Sciatic nerve (tissue), 2 donors: ENCODE measurements at places on chromosomes 1 and 21. TPM values are rescaled to one million over a fixed set of nuclear protein-coding genes. Genes with fewer than 3 reads are reported as not detected.

DNA sequence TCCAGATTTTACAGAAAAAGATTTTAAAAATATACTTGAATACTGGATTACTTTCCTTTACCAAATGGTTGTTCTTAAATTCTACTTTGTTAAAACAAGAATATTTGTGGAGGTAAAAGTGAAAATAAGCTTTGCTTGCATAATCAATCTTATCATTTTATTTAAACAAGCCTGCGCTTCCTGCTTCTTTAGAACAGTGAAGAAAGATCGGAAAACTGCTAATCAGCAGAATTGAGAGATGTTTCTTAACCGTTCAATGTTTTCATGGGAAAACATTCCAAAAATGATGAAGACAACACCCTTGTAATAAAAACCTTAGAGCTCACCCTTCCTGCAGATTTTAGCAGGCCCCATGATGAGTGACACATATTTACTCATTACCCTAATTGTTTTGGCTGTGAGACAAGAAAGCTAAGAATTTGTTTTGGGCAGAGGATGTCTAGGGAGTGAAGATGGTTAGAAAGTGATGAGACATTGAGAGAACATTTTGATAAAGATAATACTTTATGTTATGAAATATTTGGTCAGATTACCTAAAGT is 72.6 kb downstream of the TPR start:
- no peak for DNase-seq

DNA sequence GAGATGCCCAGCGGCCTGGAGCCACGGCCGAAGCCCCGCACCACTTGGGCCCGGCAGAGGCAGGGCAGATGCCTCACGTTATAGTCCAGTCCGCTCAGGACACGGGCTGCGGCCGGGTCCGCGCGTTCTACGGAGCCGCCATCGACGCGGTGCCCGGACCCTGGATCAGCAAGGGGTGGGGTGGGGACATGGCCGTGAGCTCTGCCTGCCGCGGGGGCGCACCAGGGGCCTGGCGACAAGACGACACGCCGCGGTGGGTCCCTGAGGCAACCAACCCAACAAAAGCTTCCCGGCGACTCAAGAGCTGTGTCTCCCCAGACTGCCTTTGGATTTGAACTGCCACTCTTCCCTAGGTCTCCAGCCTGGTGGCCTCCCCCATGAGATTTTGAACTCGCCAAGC is 211.4 kb upstream of the GREM2 start:
- no peak for DNase-seq

- DNase-seq = no peak
Measured at GRCh38 chr1:15557008-15557407, 27.8 kb downstream of the AGMAT start.

DNA sequence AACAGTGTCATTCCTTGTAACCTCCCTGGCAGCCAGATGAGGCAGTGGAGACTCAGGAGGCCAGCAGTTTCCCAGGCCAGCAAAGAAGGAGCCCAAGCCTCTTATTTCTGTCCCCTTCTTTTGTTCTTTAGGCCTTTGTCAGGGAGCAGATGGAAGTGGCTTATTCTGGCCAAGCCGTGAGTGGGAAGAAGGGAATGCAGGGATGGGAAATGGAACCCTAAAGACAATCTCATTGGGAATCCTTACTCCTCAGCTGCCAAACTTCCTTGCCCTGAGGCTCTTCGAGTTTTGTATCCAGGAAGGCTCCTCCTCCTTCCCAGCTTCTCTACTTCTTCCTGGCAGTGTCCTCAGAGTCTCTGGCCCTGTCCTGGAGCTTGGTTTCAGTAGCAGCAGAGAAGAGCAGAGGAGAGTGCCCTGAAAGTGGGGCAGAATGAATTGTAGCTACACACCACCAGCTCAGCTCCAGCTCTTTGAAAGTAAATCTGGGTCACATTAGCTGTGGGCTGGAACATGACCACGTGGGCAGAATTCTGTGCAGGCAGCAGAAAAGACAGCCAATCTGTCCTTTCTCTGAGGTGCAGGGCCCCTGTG is 63.9 kb downstream of the NDUFS5 start:
- no peak for DNase-seq

- DNase-seq = no peak
Measured at GRCh38 chr1:60596791-60597750, 485.3 kb upstream of the NFIA start.

NBPF6 gene
- not detected for total RNA-seq

GRCh38 chr1:21149430-21149854 is 27.3 kb downstream of the EIF4G3 start:
- DNase-seq = no peak

- no peak for DNase-seq
Measured at GRCh38 chr1:9894115-9894514, 16.0 kb downstream of the CTNNBIP1 start.

DNA sequence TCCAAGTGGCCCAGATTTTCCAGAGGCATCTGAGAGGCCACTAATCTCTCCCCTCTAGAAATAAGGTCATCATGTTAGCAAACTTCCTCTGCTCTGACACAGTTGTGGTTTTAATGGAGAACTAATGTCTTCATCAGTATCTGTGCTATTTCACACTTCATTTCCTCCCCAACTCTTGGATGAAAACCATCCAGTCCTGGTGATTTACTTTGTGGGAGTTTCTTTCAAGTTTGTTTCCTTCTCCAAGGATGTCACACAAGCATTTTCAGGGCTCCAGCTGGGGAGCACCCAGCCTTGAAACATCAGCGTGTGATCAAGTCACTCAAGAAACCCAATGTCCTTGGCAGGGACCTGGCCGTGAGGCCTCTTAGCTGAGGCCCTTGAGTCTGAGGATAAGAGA is 38.8 kb downstream of the TBX15 start:
- DNase-seq = no peak

- DNase-seq = no peak
Measured at GRCh38 chr1:52634111-52634510, 1.1 kb downstream of the SHISAL2A start.

- DNase-seq = no peak
Measured at GRCh38 chr1:225447650-225448089, 19.8 kb upstream of the LBR start.

GRCh38 chr1:204578867-204579664 is 62.9 kb downstream of the MDM4 start:
- peak; percentile 64 for DNase-seq

GRCh38 chr1:74222701-74223100 is 12.5 kb upstream of the TNNI3K start:
- no peak for DNase-seq

GRCh38 chr1:177045151-177045550 is 119.4 kb downstream of the ASTN1 start:
- no peak for DNase-seq

DNA sequence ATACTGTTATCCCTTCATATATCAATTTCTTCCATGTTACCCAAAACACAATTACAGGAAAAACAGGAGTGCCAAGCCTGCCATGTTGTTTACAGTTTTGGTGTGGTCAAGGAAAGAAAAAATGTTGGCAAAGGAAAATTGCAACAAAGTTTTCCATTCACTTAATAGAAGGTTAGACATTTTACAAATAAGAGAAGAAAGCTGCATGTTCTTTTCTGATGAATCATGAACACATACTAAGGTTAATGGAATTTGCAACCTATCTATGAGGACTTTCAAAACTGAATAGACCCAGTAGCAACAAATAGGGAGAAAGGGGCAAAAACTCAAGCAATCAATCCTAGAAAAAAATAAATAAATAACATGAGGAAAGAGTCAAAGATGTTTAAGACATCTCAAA is 556.7 kb downstream of the DPYD start:
- DNase-seq = no peak

DNA sequence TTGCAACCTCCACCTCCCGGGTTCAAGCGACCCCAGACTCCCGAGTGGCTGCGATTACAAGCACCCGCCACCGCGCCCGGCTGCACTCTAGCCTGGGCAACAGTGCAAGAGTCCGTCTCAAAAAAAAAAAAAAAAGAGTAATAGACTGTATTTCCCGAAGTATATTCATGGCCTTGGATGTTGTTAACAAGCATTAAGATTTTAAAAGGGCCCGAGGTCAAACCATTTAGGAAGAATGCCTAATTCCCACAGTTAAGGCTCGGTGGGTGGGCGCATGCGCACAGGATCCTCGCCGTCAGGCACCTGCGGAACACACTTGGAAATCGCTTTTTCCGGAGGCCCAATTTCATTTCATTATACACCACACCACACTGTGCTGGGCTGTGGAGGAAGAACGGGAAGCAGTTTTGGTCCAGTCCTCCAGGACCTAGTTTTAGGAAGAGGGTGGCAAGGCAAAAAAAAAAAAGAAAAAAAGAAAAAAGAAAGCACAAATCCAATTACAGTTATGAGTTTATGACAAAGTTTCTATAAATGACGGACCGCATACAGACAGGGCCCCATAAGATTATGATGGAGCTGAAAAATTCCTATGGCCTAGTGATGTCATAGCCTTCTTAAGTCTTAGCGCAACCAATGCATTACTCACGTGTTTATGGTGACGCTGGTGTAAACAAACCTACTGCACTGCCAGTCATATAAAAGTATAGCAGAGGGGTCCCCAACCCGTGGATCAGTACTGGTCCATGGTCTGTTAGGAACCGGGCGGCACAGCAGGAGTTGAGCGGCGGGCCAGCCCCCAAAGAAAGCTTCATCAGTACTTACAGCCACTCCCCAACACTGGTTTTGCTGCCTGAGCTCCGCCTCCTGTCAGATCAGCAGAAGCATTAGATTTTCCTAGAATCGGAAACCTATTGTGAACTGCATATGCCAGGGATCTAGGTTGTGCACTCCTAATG is 38.2 kb downstream of the H3-3A start:
- no peak for DNase-seq

KLHDC8A gene
- total RNA-seq = 17.4 TPM

DNA sequence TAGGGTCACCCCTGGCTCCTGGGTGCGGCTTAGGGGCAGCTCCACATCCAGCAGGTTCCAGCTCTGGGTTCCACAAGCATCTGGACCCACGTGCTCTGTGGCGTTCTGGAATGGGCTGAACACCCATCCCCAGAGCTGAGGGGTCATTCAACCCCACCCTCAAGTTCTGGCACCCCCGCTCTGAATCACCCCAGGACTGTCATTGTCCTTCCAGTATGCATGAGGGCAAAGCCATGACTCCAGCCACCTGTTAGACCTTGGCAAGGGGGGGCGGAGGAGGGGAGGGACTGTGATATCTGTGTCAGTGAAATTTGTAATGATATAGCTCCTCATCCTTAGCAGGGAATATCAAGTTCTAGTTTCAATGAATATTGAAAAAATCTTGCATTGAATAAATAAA is 12.3 kb downstream of the INSRR start:
- DNase-seq = no peak

OR6K3 gene
- total RNA-seq = not detected

SPRR2E gene
- not detected for total RNA-seq

GRCh38 chr1:89081005-89081404 is 16.0 kb upstream of the GBP1 start:
- DNase-seq = no peak

GRCh38 chr1:67431156-67431765 is 1.1 kb upstream of the SERBP1 start:
- DNase-seq = no peak

GRCh38 chr1:64963466-64963865 is 2.9 kb downstream of the JAK1 start:
- no peak for DNase-seq

- no peak for DNase-seq
Measured at GRCh38 chr1:22627331-22627730, 9.1 kb upstream of the C1QA start.

DNA sequence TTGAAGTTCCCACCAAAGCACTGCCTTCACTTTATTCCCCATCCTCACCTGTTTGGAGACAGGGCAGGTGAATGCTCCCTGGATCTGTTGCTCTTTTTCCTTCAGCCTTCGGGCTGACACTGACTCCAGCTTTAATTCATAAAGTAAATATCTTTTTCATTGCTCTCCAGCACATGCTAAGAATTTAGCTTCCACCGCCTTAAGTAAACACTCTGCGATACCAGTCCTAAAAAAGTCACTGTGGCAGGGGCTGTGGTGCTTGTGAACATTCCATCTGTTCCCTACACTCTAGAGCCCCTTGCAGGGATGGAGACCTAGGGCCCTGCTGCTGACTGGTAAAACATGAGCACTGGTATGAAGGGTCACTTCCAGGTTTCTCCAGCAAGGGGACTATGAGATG is 896 bp upstream of the PLA2G2A start:
- DNase-seq = no peak

GRCh38 chr1:202068596-202068995 is 54.1 kb upstream of the GPR37L1 start:
- no peak for DNase-seq

DNA sequence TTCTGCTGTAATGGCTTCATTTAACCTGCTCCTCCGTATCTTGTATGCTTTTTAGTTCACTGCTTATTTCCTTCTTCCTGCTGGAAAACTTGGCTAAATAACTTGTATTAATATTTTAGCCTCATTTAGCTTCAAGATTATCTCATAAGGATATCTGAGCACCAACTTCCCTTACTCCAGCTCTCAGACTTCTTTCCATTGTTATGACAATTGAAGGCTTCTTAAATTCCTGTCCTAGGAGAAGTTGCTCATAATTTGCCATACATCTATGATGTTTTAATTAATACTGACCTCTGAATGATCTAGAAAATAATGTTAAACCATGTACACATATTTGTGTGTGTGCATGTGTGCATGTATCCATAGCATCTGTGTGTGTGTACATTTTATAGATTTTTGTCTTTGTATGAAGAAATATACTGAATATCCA is 1524.4 kb upstream of the TPTE start:
- DNase-seq = no peak

TYW3 gene
- 17.5 TPM for total RNA-seq

RBP7 gene
- 15.2 TPM for total RNA-seq
